ENCODE measurements at places on chromosomes 2 and 18.

GRCh38 chr2:58957188-58957840 is 716.2 kb upstream of the FANCL start:
- no peak for DNase-seq

GRCh38 chr2:223270548-223270947 is 218.6 kb downstream of the KCNE4 start:
- no peak for DNase-seq

- no peak for DNase-seq
Measured at GRCh38 chr18:45916302-45916701, 50.8 kb downstream of the EPG5 start.

DNA sequence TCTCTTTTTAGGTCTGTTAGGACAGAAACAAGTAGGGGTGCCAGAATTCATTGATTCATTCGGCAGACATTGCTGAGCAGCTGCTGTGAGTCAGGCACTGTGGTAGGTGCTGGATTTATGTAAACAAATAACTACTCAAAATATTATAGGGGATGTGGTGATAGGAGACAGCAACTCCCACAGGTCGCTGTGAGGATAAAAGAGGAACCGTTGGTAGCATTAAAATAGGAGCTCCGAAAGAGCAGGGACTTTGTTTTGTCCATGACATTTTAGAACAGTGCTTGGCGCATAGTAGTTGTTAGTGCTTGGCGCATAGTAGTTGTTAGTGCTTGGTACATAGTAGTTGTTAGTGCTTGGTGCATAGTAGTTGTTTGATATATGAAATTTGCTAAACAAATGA is 29.2 kb downstream of the ATP6V1C2 start:
- DNase-seq, result no peak

- no peak for DNase-seq
Measured at GRCh38 chr18:11981192-11981542, at the start of gene IMPA2. IMPA2 (plus strand) TSS chr18:11981507; CDS start chr18:11981670, 163 bp downstream.

DNA sequence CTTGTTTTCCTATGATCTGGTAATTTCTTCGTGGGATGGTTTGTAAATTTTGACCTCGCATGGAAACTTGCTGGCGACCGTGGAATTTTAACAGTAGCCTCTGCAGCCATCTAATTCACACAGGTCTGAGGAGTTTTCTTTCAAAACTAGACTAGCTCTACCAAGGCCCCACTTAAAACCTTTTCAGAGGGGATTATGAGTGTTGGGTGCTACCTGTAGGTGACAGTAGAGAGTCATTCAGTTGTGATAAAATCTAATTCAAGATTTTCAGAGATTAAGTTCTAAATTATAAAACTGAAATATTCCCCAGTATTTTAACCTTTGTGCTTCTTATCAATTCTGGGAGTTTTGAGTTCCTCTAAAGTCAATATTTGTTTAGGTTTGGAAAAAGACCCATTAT is 31.0 kb downstream of the THSD7B start:
- no peak for DNase-seq

GRCh38 chr2:216424274-216424673 is 12.0 kb downstream of the SMARCAL1 start:
- no peak for DNase-seq
